Stimulated activated CD8-positive, alpha-beta memory T cell treated with anti-CD3 and anti-CD28 coated beads, Interleukin-15, amount 100 ng/mL, for 1 hour (primary cell): ENCODE measurements at places on chromosomes 3 and 15.

DNA sequence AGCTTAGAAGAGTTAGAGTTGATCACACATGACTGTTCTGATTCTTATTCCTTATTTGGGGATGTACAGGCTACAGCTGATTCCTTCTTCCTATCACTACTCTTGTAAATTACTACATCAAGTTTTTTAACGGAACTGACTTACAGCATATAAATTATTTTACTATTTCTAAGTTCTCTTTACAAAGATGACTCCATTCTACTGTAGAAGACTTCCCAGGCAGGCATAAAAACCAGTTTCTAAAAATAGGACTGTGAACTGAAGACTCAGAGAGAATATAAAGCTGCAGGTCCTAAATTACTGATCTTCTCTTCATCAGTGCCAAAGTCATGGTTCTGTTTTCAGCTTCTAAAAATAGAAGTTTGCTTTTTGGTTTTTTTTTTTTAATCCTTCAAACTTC, 38.9 kb downstream of the ANO10 start:
- no peak for DNase-seq

DNA sequence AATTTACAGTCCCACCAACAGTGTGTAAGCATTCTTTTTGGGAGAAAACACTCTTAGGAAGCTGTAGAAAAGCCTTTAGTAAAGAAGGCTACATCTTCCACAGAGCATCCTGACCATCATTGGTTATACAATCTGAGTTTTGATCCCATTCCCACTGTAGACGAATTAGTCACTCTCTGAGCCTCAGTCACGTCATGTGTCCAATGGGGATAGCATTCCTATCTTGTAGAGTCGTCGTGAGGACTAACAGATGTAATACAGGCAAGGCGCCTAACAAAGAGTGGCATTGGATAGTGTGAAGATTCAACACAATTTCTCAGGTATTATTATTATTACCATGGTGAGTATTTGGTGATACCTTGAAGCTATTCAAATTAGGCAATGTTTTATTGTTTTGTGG, 44.0 kb upstream of the ALDH1A3 start:
- no peak for DNase-seq

DNA sequence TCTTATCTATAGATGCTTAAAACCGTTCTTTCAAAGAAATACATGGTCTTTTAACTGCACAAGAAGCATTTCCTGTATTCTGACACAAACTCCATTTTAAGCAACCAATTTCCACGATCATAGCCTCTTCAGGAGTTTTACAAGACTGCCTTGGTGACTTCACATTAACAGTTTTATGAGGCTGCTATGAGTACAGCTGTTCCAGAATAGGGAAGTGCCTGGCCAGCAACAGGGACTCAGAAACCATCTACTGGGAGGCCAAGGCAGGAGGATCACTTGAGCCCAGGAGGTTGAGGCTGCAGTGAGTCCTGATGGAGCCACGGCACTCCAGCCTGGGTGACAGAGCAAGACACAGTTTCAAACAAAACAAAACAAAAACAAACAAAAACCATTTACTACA, 78.4 kb downstream of the B3GNT5 start:
- no peak for DNase-seq

GRCh38 chr15:101303408-101303807, 8.4 kb upstream of the SNRPA1 start:
- DNase-seq, result no peak

DNA sequence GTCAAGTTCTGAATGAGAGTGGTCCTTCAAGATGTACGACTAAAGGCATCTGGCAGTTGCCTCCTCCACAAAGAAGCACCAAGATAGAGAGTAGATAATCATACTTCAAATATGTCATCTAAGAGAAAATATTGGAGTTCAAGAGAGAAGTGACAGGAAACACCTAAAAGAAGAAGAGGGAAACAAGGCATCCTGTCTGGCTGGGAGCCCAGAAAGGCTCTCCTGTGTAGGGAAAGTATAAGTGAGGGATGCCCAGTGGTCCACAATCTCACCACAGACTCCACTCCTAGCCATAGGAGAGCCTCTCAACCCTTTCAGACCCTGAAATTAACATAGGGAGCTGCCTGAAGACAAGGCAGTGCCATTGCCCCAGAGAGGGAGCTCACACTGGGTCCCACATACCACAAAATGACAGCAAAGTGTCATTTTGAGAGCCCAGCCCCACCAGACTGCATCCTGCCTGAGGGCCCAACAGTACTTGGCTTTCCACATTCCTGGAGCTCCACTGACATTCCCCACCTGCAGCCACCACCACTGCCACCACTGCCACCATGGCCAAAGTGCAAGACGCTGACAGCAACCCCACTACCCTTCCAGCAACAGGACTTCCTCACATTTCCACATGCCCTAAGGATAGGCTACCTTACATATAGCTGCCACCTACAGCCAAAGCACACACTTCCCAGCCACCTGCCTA, 210.6 kb downstream of the ATP8B4 start:
- no peak for DNase-seq

- DNase-seq, result no peak
Observed at GRCh38 chr3:47523310-47524073, 10.0 kb upstream of the ELP6 start.
